ENCODE measurements at places on chromosomes 13 and 19.

GRCh38 chr13:44797685-44798084 is 191.6 kb downstream of the NUFIP1 start:
- DNase-seq: no peak
- H3K4me1 ChIP-seq: peaks cover 10% of the 10 kb centered on the region
- no peak overlapping the region for H3K4me3 ChIP-seq
- H3K27me3 ChIP-seq: no peaks in the 10 kb centered on the region
- H3K36me3 ChIP-seq: no peaks in the 10 kb centered on the region

GRCh38 chr13:76474356-76474755 is 411.8 kb downstream of the KCTD12 start:
- no peak overlapping the region for H3K27ac ChIP-seq
- no peaks in the 10 kb centered on the region for H3K4me1 ChIP-seq
- no peaks in the 10 kb centered on the region for H3K27me3 ChIP-seq
- no peak for DNase-seq
- H3K4me3 ChIP-seq: no peak overlapping the region
- no peaks in the 10 kb centered on the region for H3K36me3 ChIP-seq

- H3K4me3 ChIP-seq: no peak overlapping the region
- H3K27me3 ChIP-seq: 0 out of 2 replicates have a peak, but pooled peaks cover 2% of the 10 kb centered on the region
- no peaks in the 10 kb centered on the region for H3K36me3 ChIP-seq
- H3K27ac ChIP-seq: no peak overlapping the region
- DNase-seq: no peak
- no peaks in the 10 kb centered on the region for H3K4me1 ChIP-seq
These were observed 13.6 kb downstream of the TNFSF13B start for GRCh38 chr13:108283110-108283509.

GRCh38 chr13:68292601-68293000 is 1062.5 kb upstream of the PCDH9 start:
- no peak for DNase-seq
- no peaks in the 10 kb centered on the region for H3K36me3 ChIP-seq

DNA sequence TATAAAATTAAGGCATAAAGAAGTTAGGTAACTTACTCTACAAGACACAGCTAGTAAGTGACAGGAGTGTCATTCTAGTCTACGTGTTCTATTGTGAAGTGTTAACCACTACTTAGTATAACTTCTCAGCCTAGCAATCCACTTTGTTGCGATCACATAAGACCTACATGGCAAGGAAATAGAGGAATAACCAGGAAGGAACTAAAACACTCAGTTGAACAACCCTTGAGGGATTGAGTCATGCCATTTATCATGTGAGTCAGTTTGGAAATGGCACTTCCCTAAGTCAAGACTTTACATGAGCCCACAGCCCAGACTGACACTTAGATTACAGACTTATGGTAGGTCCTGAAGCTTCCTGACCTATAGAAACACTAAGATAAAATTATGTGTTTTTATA is 279.5 kb upstream of the PCDH20 start:
- no peaks in the 10 kb centered on the region for H3K4me1 ChIP-seq
- H3K27me3 ChIP-seq: no peaks in the 10 kb centered on the region
- no peak overlapping the region for H3K27ac ChIP-seq
- H3K36me3 ChIP-seq: no peaks in the 10 kb centered on the region

- peaks cover 12% of the 10 kb centered on the region for H3K27me3 ChIP-seq
- H3K27ac ChIP-seq: no peak overlapping the region
- no peak for DNase-seq
- no peaks in the 10 kb centered on the region for H3K36me3 ChIP-seq
These were observed 107.8 kb downstream of the RXFP2 start for GRCh38 chr13:31846961-31847752.

- no peaks in the 10 kb centered on the region for H3K4me1 ChIP-seq
- no peaks in the 10 kb centered on the region for H3K36me3 ChIP-seq
- H3K27ac ChIP-seq: no peak overlapping the region
These were observed 2.2 kb downstream of the C3 start for GRCh38 chr19:6718111-6718740.

DNA sequence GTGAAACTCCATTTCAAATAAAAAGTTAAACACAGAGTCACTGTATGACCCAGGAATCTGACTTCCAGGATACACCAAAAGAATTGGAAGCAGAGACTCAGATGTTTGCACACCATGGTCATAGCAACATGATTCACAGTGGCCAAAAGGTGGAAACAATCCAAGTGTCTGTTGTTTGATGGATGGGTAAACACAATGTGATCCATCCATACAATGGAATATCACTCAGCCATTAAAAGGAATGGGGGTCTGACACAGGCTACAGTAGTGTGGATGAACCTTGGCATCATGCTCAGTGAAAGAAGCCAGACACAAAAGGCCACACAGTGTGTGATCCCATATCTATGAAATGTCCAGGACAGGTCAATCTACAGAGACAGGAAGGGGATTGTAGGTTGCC is 174.3 kb downstream of the PTPRS start:
- no peaks in the 10 kb centered on the region for H3K27me3 ChIP-seq
- no peaks in the 10 kb centered on the region for H3K36me3 ChIP-seq
- no peak for DNase-seq
- peaks cover 23% of the 10 kb centered on the region for H3K4me1 ChIP-seq
- H3K27ac ChIP-seq: no peak overlapping the region
- no peak overlapping the region for H3K4me3 ChIP-seq

DNA sequence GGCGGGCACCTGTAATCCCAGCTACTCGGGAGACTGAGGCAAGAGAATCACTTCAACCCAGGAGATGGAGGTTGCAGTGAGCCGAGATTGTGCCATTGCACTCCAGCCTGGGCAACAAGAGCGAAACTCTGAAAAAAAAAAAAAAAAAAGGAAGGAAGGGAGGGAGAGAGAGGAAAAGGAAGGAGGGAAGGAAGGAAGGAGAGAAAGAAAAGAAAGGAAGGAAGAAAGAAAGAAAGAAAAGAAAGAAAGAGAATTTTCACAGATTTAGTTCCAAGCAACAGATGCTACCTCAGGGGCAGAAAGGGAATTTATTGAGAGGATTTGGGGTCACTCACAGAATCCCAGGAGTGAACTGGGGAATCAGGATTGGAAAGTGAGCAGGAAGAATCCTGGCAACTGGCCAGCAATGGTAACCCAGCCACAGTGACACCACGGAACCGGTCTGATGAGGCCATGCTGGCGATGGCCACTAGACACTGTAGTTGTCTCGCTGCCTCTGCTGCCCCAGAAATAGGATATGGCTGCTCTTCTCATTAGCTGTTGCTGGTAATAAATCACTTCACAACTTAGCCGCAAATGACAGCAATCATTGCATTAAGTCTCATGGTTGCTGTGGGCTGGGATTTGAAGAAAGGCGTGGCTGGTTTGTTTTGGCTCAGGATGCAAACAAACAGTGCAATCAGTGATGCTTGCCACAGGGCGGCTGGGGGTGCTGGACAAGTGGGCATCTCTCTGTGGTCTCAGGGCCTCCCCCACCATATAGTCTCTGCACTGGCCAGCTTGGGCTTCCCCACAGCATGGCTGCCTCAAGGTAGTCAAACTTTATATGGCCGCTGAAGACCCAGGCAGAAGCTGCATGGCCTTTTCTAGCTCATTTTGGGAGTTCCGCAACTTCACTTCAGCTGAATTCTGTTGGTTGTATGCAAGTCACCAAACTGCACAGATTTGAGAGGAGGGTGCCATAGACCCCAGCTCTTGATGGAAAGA is 5.2 kb upstream of the BCAM start:
- no peaks in the 10 kb centered on the region for H3K27me3 ChIP-seq
- H3K4me3 ChIP-seq: no peak overlapping the region
- H3K36me3 ChIP-seq: no peaks in the 10 kb centered on the region
- H3K4me1 ChIP-seq: peaks cover 36% of the 10 kb centered on the region

DNA sequence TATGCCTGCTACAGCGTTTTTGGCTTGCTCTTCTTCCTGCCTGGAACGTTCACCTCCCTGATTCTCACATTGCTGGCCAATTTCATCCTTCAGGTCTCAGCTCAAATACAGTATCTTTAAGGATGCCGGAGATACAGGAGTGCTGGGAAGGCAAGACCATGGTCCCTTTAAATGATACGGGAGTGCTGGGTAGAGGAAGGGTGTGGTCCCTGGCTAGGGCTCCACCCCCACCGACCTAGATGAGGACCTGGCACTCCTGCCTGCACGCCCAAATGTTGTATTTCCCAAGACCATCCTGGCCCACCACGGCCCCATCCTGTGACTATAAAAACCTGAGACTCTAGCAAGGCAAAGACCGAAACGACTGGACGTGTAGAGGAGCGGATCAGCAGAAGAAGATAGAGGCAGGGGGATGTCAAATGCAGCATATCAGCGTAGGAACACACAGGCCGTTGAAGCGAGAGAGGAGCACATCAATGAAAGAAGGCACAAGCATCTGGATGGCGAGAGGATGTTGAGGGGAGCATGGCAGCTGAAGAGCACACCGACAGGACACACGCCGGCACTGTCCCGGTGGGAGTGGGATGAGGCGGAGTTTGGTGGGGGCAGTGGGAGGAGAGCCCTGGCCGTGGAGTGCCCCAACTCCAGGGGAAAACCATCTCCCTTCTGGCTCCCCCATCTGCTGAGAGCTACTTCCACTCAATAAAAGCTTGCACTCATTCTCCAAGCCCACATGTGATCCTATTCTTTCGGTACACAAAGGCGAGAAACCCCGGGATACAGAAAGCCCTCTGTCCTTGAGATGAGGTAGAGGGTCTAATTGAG is 74.0 kb downstream of the PCDH9 start:
- H3K36me3 ChIP-seq: no peaks in the 10 kb centered on the region
- H3K27me3 ChIP-seq: no peaks in the 10 kb centered on the region
- H3K4me3 ChIP-seq: no peak overlapping the region
- no peak for DNase-seq

- H3K27ac ChIP-seq: no peak overlapping the region
- H3K4me3 ChIP-seq: no peak overlapping the region
- H3K36me3 ChIP-seq: no peaks in the 10 kb centered on the region
- no peaks in the 10 kb centered on the region for H3K4me1 ChIP-seq
These were observed 45.1 kb upstream of the CEACAM21 start for GRCh38 chr19:41530761-41531301.

DNA sequence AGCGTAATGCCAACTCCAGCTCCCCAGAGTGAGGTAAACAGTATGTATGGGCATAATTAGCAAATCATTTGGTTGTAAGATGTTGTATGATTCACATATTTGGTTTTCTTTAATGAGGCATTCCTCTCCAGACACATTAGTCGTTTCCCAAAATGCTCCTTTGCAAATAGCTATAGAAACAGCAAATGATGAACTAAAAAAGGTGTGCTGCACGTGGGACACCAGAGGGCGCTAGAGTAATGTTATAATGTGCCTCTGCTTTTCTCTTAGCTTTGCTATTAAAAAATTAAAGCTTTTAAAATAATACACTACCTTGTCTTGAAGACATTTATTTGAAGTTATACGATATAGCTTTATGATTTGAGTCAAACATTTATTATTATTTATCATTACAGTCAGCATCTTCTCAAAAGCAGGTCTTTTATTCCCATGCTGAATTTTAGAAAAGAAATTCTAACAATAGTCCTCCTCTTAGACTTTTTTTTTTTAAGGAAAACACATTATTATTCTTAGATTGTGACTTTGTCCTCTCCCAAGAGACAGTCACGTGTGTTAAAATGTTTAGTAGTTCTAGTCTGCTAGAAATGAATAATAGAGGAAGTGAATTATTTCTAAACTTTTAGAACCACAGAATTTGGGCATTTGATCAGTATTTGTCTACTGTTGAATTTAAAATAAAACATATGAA is 121.6 kb upstream of the FRY start:
- H3K27ac ChIP-seq: no peak overlapping the region
- no peak for DNase-seq
- no peaks in the 10 kb centered on the region for H3K36me3 ChIP-seq
- no peak overlapping the region for H3K4me3 ChIP-seq

All from SJSA1 (cell line).